Melanocyte of skin (primary cell): ENCODE measurements at places on chromosomes 2 and 18. TPM values are rescaled to one million over a fixed set of nuclear protein-coding genes. Genes with fewer than 3 reads are reported as not detected.

Gene GREB1
- 50.9 and 53.3 TPM in 2 replicates for total RNA-seq

Gene CD28
- not detected in 2 replicates for total RNA-seq

Gene FOXI3
- not detected in 2 replicates for total RNA-seq

Gene HAAO
- total RNA-seq: 0.69 and 0.73 TPM in 2 replicates

Gene AGXT
- total RNA-seq: not detected in 2 replicates

Gene COL6A3
- total RNA-seq: 0.69 and 47.6 TPM in 2 replicates

Gene NLRC4
- not detected in 2 replicates for total RNA-seq

Gene ANKRD53
- total RNA-seq: 0.46 and 0.67 TPM in 2 replicates

Gene RNU2-63P
- under 0.01 TPM in 2 replicates for total RNA-seq

Gene STARD6
- 0.36 TPM in 1 of 2 replicates, not detected in the other for total RNA-seq
